Osteoblast (primary cell): ENCODE measurements at places on chromosomes 5 and 9.

DNA sequence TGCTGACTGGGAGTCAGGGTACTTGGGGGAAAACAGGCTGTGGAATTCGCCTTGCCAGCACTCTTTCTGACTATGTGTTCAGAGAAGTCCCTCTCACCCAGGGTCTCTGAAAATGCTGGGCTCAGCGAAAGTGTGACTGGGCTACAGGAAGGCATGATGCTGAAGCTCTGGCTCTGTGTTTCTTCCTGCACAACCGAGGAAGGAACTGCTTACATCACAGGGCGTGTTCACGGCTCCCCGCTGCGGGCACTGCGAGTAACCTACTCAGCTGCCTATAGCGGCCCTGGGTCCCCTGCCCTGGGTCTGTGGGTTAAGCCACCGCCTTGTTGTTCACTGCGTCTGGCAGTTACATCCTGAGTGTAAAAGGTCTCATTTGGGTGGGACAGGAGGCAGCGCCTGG is 222.4 kb upstream of the IRX4 start:
- DNase-seq: no peak

GRCh38 chr5:157502143-157502647 is 42.2 kb downstream of the NIPAL4 start:
- no peak for DNase-seq

DNA sequence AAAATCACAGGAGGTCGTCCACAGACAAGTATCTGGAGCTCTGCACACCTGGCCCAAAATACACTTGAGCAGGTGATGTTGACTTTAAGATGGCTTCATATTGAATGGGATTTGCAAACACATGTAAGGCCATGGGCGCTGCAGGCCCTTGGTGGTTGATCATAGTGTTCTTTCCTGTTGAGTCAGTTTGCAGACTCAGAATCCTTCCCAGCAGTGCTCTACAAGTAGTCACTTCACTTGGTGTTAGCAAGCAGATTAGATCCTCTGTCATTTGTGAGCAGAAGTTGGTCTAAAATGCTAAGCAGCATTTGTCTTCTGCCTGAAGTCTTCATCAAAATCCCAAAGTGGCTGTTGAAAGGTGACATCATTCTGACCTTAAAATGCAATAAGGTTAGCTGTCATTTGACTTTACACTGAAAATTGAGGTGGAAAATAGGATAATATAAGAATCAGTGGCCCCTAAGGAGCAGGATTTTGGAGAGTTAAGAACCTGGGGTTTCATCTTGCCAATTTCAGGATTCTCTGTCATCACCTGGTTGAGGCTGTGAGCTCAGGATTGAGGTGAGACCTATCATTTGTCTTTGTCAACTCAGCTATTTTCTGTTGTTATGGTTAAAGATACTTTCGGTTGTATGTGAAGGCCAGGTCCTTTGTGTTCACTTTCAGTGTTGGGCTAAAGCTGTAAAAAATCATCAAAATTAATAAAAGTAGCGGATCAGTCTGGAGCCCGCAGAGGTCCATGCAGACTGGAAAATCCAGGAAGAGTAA is 114.5 kb downstream of the LRRC70 start:
- DNase-seq: no peak

DNA sequence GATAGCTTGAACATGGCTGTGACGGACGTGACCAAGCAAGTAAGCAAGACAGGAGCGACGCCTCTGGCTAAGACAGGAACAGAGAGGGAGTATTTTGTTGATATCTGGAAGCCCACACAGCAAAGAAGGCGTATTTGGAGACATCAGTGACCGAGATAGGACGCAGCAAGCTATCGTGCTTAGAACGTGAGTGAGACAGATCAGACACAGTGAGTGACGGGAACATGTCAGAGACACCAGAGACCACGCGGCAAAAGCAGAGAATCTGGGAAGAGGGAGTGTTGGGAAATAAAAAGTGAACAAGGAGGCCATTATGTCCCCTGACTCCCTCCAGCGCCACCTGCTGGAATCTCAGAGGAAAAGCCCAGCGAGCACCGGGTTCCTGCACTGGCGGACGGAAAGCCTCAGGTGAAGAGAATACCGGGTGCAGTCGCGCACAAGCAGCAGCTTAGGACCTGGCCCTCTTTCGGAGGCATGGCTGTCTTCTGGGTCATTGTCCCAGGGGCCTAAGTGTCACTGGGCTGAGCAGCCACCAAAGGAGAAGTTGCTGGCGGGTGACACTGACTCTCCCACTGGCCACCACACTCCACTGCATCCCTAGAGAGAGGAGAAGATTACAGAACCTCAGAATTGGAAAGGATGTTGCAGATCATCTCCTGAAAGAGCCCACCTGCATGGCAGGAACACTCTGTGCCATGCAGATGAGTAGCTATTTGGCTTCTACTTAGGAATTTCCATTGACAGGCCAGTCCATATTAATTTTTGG is 99.1 kb downstream of the FBXO38 start:
- peak; percentile 21 for DNase-seq

DNA sequence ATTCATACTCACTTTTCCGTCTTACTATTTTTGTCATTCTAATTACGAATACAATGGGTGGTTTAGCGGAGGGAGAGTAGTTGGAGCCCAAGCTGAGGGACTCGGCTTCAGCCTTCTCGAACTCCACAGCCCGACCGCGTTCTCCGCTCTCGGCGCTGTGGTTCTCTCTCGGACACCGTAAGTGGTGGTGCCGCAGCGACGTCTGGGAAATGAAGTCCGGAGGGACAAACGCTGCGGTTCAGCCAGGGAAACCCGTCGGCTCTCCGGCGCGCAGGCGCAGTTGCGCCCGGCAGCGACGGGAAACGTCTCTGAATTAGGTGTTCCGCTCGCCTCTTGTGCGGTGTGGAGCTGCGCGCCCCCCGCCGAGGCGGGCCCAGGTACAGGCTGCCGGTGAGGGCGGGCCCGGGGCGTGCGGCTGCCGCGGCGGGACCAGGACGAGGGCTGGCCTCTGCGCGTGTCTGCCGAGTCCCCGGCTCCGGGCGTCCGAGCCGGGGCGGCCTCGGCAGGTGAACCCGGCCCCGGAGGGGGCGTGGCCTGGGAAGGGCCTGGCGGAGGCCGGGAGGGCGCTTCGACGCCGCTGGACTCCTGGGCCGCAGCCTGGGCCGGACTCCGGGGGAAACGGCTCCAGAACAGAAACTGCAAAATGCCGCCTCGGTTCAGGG is at the start of gene ZNF879:
TSS of gene ZNF879 (plus strand) at position 277 of the 662 bp plus-strand sequence. CDS start 1,201 bp downstream, outside the sequence.
- DNase-seq: peak; percentile 96

- DNase-seq: no peak
Measured at GRCh38 chr5:133116601-133117000, 64.8 kb downstream of the HSPA4 start.

DNA sequence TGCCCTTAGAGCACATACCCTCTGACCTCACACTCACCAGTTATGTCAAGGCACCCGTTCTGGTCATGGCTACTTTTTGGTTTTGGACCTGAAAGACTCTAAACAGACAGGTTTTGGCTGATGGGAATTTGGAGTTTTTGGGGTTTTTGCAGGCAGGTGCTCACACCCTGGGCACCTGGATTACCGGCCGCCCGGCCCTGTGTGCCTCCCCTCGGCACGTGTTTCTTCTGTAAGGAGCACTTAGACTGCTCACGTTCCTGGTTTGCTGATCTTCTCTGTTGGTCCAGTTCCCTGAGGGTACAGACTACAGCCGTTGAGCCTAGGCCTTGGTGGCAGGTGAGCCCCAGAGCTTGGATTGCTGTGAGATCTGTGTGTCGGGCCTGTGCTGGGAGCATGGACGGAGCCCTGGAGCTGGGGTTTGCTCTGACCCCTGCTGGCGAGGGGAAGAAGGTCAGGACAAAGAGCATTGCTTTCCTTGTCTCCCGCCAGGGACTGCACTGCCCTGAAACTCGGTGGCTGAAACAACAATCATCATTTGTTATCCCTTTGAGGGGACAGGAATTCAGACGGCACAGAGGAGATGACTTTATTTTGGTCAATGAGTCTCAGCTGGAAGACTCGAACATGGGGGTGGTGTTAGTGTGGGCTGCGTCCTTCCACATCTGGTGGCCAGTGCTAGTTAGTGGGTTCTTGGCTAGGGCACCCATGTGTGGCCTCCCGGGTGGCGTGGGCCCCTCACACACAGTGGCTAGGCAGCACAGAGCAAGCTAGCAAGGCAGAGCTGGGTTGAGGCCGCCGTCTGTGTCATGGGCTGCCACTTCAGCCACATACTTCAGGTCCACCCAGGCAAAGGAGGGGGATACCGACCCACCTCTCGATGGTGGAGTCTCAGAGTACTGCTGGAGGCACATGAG is 76.4 kb downstream of the EHMT1 start:
- DNase-seq: peak; percentile 95

DNA sequence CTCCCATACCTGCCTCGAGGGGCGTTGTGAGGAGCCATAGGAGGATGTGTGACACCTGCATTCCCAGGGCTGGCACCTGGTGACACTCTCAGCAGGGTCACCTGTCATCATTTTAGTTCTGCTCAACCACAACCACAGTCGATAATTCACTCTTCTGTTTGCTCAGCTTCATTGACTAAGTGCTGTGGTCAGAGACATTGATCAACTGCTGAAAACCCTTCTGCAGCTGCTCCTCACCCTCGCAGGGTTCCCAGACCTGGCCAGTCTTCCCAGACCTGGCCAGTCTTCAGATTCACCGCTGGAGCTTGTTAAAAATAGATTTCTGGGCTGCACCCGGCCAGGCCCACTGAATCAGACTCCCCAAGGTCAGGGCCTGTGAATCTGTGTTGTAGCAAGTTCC is 92.8 kb downstream of the MVB12B start:
- no peak for DNase-seq

- no peak for DNase-seq
Measured at GRCh38 chr5:42429694-42430093, 6.5 kb downstream of the GHR start.

DNA sequence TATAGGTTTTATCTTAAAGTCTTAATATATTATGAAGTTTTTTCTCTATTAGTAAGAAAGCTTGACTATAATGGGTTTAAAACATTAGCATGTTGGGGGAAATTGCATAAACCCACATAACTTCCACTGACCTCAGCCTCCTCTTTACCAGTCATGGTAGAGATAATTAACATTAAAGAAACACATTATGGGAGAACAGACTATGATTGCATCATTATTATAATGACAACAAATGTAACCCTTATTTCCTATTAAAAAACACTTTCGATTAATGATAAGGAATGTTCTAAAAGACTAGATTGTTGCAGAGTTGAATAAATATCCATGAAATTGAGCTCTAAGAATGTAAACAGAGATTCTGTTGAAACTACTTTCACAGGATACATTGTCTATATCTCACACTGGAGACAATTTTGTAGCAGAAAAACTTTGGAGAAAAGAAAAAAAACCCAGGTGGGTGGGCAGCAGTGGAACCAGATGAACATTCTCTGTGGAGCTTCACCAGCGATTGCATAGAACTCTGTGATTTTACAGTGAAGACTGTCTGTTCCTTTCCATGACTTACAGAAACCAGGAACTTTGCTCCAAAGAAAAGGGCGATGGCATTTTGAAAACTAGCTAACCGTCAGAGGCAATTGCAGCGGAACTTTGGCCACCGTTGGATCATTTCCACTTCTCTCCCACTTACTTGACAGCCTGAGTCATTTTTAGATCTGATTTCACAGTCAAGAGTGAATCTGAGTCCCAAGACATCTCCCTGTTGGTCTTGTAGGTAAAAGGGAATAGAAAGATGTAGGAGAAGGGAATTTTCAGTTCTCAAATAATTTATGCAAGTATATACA is 21.0 kb upstream of the ERAP2 start:
- peak; percentile 65 for DNase-seq

GRCh38 chr5:103513701-103514100 is 48.9 kb downstream of the NUDT12 start:
- DNase-seq: no peak

DNA sequence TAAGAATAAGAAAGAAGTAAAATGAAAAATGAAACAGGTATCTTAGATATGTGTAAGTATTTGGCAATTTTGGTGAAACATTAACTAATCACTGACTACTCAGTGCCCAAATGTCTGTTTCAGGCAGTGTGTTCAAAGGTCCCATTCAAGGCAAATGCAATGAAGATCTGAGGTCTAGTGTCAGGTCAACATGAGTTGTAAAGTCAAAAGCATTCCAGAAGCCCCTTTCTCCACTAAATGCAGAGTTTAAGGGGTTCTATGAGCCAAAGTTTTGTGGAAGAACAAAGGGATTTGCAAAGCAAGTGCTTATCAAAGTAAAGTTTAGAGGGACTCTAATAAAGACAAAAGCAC is 71.0 kb upstream of the GPBP1 start:
- peak; percentile 9 for DNase-seq

DNA sequence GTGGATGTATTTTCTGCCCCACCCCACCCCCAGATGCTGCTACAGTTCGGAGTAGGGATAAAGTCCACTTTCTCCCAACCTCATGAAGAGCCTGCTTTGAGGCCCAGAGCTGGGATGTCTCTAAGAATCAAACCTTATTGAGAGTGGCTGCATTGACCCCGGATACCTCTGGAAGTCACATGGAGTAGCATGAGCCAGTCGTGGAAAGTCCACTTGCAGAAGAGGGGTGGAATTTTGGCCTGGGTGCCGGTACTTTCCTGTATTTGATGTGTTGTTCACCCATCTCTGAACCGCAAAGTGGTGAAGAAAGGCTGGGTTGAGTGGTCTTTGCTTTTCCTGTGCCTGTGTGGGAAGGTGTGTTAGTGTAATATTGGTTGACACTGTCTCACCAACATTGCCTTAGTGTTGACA is 3.7 kb downstream of the OTULIN start:
- no peak for DNase-seq

DNA sequence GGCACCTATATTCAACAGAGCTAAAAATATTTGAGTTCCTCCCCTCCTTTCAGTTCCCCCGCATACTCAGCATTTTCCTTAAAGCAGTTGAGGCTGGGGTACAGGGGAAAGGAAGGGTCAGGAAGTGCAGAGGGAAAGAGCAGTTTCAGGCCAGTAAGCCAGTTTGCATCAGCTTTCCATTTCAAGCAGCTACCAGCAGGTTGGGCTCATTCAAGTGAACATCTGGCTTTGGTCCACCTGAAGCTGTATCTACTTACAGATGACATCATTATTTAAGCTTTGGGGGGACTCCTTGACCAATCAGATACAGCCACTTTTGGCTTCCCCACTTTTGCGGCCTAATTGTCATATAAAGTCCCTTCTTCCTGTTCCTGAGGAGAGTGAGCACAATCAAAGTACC is 8.2 kb upstream of the ACO1 start:
- DNase-seq: peak; percentile 56

DNA sequence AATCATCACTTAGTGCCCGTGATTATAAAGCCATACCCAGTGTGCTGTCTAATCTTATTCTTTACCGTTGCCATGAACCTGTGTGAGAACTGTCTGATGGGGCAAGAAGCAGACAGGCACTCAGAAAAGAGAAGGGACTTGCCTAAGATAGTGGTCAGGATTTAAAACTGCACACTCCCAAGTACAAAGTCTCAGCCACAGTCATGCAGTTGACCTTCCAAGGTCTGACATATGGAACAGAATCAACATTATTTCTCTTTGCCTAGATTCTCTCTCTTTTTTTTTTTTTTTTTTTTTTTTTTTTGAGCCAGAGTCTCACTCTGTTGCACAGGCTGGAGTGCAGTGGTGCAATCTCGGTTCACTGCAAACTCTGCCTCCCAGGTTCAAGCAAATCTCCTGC is 1.9 kb upstream of the PPP2CA start:
- DNase-seq: no peak
